HEK293T (cell line): ENCODE measurements at places on chromosomes 3 and 15.
A peak's percentile ranks its signal among the peaks of the same experiment; 100 is the strongest.

DNA sequence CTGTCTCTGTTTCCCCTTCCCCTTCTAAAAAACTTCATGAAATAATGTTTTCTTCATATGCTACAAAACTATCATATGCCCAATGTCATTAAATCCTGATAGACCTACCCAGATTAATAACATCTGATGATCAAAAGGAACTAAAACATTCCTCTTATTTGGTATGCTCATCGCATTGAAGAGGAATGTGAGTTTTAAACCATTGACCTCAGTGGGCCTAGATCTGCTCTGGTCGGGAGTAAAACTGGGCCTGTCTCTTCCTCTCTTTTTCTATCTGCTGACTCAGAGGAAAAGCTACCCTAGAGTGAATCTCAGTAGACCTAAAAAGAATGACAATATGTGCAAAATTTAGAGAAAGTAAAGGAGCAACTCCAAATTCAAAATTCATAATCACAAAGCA lies 275.8 kb downstream of the SATB1 start:
- no peak for DNase-seq

DNA sequence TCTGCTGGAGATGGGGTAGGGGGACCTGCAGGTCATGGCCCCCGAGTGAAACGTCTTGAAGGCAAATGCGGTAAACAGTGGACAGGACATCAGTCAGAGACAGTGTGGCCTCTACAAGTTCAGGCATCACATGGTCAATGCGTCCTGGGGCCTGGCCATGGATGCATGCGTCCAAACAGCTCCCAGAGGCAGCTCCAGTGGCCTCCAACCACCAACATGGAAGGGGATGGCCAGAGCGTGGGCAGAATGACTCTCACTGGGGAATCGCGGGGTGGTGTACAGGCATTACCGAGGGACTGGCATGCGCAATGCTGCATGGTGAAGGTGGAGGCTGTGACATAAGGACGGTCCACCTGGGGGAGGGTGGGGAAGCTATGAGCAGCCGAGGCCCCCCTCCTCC lies 35.6 kb upstream of the IQSEC1 start:
- DNase-seq = no peak

- no peak for DNase-seq
Observed at GRCh38 chr3:106582151-106582550, 713.3 kb upstream of the CBLB start.

DNA sequence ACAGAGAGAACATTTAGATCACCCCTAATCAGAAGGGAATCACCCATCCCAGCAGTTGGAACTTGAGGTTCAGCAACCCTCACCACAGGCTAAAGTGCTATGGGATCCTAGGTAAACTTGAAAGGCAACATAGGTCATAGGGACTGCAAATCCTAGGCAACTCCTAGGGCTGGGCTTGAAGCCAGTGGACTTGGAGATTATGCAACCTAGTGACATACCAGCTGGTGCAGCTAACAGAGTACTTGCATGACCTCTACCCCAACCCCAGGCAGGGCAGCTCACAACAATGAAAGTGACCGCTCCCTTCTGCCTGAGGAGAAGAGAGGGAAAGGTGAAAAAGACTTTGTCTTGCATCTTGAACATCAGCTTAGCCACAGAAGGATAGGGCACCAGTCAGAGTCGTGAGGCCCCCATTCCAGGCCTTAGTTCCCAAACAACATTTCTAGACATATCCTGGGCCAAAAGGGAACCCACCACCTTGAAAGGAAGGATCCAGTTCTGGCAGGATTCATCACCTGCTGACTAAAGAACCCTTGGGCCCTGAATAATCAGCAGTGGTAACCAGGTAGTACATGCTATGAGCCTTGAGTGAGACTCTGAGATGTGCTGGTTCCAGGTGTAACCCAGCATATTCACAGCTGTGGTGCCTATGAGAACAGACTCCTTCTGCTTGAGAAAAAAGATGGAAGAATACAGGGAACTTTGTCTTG lies 37.6 kb upstream of the FBN1 start:
- DNase-seq = no peak

DNA sequence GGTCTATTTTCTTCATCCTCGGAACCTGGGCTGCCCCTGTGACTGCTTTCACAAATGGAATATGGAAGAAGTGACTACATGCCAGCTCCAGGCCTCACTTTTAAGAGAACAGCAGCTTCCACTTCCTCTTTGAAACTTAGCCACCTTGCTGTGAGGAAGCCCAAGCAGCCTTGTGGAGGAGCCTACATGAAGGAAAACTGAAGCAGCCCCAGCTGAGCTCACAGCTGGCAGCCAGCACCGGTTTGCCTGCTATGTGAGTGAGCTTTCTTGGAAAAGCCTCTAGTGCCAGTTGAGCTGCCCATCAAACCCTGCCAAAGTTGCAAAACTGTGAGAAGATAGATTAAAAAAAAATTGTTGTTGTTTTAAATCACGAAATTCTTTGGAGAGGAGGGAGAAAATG lies 498.0 kb upstream of the PROK2 start:
- DNase-seq = no peak

- DNase-seq = peak; percentile 32
Observed at GRCh38 chr3:48301800-48302166, 31.7 kb downstream of the SPINK8 start.

GRCh38 chr3:114370537-114371174 lies 76.8 kb downstream of the TIGIT start:
- DNase-seq = peak; percentile 14

DNA sequence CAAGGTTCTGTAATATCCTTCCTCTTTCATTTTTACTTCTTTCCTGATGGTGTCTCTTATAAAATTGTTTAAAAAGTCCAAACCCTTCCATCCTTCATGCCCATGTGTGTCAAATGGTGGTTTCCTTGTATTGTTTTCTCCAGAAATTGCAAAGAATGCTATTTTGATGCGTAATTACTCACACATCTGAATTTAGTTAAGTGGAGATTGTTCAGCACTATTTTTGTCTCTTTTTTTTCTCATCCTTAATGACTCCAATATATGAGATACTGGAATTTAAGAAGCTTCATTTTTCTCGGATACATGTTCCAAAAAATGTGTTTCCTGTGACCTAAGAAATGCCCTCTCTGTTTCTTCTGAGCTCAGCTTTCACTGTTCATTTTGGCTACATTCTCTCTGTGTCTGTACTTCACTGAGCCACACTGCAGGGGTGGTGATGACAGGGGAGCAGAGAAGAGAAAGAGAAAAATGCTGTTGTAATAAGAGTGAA lies 799.8 kb downstream of the DIPK2A start:
- DNase-seq = no peak

GRCh38 chr3:139388821-139389551 lies 461 bp downstream of the COPB2 start:
- no peak for DNase-seq

DNA sequence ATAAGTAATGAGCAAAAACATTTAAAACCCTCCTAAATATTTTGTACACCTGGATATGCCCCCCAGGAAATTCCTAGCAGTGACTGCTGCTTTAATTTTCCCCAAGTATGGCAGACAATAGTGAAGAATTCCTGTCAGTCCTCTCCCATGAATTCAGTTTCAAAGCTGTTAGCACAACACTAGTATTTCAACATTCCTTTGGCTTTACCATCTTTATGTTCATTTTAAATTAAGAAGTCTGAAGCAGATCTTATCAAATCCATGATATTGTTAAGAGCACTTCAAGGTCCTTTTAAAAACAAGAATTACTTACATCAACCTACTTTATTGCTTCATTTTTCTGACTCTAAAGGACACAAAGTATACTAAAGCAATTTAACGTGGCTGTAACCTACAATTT lies 28.8 kb upstream of the CDIN1 start:
- DNase-seq = no peak

DNA sequence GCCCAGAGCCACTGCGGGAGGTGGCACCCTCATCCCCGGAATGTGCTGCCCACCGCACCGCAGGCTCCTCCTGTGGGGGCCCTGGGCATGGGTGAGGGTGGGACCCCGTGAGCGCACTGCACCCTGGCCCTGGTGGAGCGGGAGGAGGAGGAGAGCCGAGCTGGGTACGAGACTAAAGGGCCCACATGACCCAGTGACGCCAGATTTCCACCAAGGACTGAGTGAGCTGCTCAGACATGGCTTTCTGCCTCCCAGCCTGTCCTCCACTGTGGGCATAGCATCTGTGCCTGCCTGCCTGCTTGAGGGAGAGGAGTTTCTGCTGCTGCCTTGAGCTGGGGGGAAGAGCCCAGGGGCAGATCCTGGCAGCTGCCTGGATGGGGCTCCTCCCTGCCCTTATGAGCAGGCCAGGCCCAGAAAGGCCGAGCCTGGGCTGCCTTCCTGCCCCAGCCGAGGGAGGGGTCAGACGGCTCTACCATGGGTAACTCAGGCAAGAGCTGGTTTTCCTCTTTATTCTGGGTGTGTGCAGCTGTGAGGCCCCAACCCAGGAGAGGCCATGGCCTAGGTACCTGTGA lies 88.4 kb downstream of the VGLL4 start:
- DNase-seq = no peak

DNA sequence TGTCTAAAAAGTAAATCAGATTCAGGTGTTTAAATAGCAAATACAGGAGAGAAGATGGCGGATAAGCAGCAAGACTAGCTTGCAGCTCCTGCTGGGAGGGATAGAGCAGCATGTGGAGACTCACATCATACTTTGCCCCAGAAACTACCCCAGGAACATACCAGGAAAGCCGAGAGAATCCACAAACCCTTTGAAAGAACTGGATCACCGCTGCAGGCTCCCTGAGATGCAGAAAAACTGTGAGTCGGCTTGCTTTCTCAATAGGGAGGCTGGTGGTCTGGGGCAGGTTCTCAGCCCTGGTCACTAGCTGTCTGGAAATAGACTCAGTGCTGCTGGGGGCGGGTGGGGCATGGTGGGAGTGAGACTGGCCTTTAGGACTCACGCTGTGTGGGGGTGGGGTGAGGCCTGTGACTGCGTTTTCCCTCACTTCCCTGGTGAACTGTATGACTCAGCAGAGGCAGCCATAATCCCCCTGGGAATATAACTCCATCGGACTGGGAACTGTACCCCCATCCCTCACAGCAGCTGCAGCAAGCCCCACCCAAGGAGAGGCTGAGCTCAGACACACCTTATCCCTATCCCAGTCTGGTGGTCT lies 142.8 kb downstream of the CNTN6 start:
- DNase-seq = no peak

GRCh38 chr3:38362825-38363224 lies 16.2 kb downstream of the XYLB start:
- DNase-seq = no peak

- no peak for DNase-seq
Observed at GRCh38 chr3:136734382-136735070, 17.7 kb downstream of the STAG1 start.

DNA sequence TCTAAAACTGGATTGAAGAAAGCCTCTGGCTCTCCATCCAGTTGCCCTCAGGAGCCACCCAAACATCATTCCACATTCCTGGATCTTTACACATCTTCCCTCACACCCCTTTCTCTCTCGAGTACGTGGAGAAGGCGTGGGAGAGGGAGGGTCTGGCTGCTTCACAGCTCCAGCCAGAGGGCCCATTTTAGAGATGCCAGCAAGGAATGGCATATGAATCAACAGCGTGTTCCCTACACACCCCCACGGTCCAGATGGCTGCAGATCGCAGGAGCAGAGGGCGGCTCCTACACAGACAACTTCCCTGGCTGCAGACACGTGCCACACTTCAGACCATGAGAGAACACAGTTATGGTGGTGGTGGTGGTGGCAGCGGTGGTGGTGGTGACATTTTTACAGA lies 280.1 kb downstream of the ERC2 start:
- DNase-seq = no peak

GRCh38 chr15:39511000-39511915 lies 69.6 kb upstream of the THBS1 start:
- DNase-seq = peak; percentile 8

- DNase-seq = no peak
Observed at GRCh38 chr3:131630097-131630496, 127.3 kb upstream of the MRPL3 start.

DNA sequence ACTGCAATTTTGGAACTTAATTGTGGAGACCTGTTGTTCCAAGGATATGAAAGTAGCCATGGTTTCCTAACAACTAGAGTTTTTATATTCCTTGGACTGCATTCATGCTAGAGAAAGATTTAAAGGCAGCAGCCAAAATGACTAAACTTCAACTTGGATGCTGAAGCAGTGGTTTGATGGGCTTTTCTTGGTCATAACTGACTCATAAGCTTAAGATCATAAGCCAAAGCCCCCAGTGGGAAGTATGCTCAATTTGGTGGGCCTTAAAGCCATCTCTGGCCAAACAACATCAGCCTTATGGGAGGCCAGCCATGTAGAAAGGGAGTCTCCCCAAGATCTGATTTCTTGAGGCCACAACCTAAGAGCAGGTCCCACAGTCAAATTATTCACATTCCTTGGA lies 80.2 kb downstream of the ZNF280D start:
- no peak for DNase-seq

DNA sequence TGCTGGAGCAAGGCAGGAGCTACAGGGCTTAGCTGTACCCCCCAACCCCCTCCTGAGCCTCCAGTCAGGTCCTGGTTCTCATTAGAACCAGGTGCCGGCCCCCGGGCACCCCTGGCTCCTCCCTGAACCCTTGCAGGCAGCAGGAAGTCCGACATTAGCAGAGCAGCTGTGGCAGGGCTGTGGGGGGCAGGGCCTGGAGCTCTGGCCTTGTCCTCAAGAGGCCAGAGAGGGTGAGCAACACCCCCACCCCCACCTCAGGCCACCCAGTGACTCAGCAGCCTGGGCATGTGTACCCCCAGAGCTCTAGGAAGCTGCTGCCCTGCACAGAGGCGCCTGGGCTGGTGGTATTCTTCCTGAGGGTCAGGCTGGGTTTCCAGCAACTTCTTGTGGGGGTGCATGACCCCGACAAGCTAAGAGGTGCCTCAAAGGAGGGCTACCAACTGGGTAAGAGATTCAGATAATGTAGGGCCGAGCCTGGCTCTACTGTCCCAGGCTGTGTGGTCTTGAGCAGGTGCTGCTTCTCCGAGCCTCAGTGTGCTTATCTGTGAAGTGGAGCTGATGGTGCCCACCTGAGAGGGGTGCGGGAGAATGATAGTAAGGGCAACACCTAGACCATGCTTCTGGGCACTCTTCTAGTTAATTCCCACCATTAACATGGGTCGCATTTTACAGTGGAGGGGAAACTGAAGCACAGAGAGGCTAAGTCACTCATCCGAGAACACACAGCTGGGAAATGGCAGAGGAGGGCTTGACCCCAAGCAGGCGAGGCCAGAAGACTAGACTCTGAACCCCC lies 16.0 kb downstream of the H1-8 start:
- no peak for DNase-seq

- DNase-seq = no peak
Observed at GRCh38 chr3:37700466-37701248, 161.0 kb upstream of the CTDSPL start.

DNA sequence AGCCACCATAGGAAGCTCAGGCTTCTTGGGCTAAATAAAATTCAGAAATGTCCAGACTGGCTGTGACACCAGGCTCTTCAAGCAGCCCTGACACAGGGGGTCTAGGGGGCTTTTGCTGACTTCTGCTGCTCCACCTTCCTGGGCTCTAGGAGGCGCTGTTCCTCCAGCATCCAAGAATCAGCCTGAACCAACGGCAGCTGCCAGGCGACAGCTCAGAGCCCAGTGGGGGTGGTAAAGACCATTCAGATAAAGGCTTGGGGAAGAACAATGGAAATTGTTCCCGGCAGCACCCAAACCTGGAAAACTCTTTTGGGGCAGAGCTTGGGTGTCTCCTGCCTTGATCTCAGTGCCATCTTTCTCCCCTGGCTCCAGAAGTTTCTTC lies 21.6 kb upstream of the PSTPIP1 start:
- DNase-seq = peak; percentile 80
